ENCODE measurements at places on chromosomes 7 and 10. TPM values are rescaled to one million over a fixed set of nuclear protein-coding genes. Genes with fewer than 3 reads are reported as not detected.

The ATP6V1F gene
- total RNA-seq = 241 TPM

The ASB10 gene
- not detected for total RNA-seq

The PIK3AP1 gene
- total RNA-seq = 0.84 TPM

The CCL24 gene
- not detected for total RNA-seq

The WNT8B gene
- not detected for total RNA-seq

The MOSPD3 gene
- 18.7 TPM for total RNA-seq

The RHOBTB1 gene
- total RNA-seq = 17.4 TPM

The HHEX gene
- 11.3 TPM for total RNA-seq

The CADPS2 gene
- 0.03 TPM for total RNA-seq

The YWHAG gene
- 243 TPM for total RNA-seq

The DYNC1I1 gene
- 0.13 TPM for total RNA-seq

The DENND10 gene
- total RNA-seq = 55.1 TPM

The C7orf57 gene
- total RNA-seq = 0.35 TPM

The GARS1 gene
- 167 TPM for total RNA-seq

The GATAD1 gene
- total RNA-seq = 18.7 TPM

The PDE6C gene
- not detected for total RNA-seq
